ENCODE measurements at places on chromosomes 3 and 15.

GRCh38 chr3:153289334-153289808 lies 127.3 kb downstream of the RAP2B start:
- DNase-seq: no peak

DNA sequence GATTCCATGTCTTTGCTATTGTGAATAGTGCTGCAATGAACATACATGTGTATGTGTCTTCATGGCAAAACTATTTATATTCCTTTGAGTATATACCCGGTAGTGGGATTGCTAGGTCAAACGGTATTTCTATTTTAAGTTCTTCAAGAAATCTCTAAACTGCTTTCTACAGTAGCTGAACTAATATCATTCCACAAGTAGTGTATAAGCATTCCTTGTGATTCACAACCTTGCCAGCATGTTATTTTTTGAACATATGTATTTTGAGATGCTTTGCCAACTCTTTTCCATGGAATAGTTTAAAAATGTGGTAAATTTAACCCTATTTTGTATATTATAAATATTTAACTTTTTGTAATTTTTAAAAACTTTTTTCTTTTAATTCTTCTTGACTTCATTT lies 592.7 kb upstream of the NAALADL2 start:
- no peak for DNase-seq

DNA sequence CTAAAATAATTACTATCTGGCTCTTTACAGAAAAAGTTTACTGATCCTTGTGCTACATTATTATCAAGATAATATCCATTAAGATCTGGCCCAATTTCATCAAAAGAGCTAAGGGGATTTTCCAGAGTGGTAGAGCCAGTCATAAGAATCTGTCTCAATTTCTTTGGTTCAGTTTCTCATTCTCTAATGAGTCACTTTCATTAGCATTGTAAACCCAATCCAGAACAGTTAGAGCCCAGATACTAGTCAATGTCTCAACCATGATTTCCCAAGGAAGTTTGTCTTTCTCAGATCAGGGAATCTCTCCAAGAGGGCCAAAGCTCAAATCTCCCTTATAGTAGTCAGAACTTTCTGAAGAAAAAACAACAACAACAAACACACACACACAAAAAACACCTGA lies 131.1 kb upstream of the PPP2R3A start:
- DNase-seq: no peak

DNA sequence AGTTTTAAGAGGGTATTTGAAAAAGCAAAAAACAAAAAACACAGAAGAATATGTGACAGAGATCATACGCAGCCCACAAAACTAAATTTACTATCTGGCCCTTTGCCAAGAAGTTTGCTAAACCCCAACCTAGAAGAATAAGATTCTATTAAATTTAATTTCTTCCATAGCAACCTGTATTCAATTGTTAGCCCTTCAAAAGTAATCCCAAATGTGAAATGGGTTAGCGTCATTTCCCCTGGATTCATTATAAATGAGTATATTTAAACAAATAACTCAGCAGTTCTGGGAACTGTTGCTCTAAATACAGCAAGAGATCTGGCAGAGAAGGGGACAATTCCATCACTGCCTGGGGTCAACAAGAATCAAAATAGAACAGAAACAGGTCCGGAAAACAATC lies 56.8 kb downstream of the CERS3 start:
- DNase-seq: no peak

DNA sequence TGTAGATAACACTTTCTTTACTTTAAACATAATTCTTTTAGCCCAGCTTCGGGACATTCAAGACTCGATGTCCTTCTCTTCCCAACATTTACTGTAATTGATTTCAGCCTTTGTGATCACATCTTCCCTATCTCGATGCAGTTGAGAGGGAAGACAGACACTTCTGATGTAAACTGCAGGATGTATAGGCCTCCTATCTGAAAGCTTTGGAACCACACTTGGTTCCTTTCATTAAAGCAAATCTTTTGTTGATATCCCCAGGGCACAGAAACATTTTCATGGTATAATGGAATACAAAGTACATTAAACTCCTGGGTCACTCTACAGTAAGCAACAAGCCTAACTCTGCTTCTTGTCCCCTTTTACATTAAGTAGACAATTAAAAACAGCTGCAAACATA lies 6.4 kb downstream of the GRM7 start:
- no peak for DNase-seq
